T-helper 2 cell (primary cell): ENCODE measurements at places on chromosomes 3 and 15.

- DNase-seq = no peak
Measured at GRCh38 chr3:85068911-85069310, 110.1 kb downstream of the CADM2 start.

- peak; percentile 76 for DNase-seq
Measured at GRCh38 chr3:56683122-56683817, at the start of gene TASOR. Gene TASOR (minus strand): TSS chr3:56683265. CDS start chr3:56683006, 259 bp downstream.

- DNase-seq = no peak
Measured at GRCh38 chr3:150385296-150386242, 22.5 kb upstream of the TSC22D2 start.

- DNase-seq = no peak
Measured at GRCh38 chr3:35954413-35954812, 315.1 kb downstream of the ARPP21 start.
